ENCODE measurements at places on chromosomes 6 and 20.
A peak's percentile ranks its signal among the peaks of the same experiment; 100 is the strongest.

DNA sequence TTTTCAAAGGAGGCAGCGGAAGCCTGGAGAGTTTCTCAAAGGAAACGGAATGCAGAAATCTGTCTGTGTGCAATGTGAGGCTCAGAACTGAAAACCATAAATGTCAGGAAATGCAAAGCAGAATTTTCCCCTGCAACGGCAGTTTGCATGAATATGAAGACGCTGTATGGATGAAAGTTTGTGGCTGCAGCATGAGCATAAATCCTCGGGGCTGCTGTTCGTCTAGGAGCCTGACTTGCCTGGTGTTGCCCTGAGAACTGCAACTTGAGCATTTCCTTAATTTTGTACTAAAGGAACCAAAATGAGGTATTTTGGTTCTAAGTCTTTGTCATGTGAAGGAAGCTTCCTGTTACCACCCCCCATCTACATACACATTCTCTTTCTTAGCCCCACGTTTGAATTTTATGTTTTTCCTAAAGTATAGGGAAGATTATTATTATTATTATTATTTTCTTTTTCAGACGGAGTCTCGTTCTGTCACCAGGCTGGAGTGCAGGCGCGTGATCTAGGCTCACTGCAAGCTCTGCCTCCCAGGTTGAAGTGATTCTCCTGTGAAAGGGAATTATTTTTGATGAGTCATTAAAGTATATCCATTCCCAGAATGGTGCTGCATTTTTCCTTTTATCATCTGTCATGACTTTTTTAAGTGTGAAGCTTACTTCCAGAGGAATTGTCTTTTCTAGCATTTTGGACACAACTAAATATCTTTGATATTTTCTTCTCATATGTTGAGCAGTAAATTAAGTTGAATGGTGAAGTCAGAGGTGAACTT is 33.1 kb downstream of the MTHFD1L start:
- DNase-seq = no peak

DNA sequence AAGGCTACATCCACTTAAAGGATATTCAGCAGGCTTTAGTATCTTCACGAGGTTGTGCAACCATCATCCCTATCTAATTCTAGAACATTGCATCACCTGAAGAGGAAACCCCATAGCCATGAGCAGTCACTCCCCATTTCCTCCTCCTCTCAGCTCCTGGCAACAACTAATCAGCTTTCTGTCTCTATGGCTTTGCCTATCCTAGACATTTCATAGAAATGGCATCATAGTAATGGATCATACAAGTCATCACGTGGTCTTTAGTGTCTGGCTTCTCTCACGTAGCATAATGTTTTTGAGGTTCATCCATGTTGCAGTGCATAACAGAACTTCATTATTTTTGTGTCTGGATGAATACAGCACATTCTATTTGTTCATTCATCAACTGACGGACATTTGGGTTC is 20.5 kb downstream of the SNAI1 start:
- DNase-seq = peak; percentile 35

- peak; percentile 51 for DNase-seq
Measured at GRCh38 chr6:31083742-31084354, 28.5 kb downstream of the C6orf15 start.

DNA sequence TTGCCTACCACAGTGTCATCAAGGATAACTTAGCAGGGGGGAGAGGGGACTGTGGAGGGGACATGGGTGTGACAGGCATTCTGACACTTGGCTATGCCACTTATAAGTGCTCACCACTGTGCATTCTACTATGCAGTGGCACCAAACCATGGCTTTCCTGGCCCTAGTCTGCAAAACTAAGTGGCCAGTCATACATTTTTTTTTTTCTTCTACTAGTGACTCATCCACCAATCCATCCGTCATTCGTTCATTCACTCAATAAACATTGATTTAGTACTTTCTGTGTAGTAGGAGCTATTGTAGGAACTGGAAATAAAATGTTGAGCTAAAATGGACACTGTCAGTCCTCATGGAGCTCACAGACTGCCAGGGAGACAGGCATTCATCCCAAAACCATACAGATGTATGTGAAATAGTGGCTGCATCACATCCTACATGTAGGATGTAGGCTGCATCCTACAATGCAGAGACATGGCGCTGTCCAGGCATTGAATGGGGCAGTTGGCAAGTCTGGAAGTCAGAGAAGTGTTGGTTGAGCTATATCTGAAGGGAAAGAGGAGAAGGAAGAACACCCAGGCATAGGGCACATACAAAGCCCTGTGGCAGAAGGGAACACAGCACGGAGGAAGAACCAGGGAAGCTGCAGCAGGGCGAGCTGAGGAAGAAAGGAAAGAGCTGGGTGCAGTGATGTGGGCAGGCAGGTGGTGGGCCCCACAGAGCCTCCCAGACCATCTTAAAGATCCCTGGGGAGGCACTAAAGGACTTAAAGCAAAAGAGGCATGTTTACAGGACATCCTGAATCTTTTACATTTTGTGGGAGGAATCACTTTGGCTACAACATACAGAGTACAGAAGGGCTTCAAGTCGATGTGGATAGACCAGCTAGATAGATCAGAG is 224.4 kb downstream of the UST start:
- DNase-seq = peak; percentile 72

- peak; percentile 23 for DNase-seq
Measured at GRCh38 chr20:10476319-10476724, 41.2 kb downstream of the SLX4IP start.

GRCh38 chr6:45837541-45838200 is 178.0 kb downstream of the CLIC5 start:
- no peak for DNase-seq

DNA sequence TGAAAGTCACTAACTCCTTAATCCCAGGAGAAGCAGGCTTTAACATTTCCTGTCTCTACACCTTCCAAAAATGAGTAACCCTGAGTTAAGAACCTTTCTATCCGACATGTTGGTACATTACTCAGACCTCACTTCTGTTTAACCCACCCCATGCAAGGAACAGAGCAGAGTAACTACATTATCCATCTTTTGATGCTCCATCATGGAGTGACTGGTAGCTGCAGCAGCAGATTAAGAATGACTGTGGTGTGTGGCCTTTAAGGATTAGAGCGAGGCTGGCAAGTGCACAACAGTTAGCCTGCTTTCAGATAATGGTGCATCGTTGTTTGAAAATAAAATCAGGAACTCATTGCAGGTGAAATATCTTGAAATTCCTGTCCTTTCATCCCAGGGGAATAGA is 2.0 kb downstream of the TRAF3IP2 start:
- DNase-seq = no peak

DNA sequence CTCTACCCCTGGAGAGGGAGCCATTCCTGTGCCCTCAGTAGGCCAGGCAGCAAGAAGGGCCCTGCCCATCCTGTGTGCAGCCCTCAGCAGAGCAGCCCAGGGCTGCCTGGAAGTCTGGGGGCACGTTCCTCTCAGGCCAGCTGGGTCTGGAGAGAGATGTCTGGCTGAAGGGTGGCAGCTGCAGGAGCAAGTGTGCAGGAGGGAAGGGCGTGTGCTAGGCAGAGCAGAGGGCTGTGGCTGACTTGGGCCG is 62.7 kb downstream of the NOL4L start:
- peak; percentile 34 for DNase-seq

DNA sequence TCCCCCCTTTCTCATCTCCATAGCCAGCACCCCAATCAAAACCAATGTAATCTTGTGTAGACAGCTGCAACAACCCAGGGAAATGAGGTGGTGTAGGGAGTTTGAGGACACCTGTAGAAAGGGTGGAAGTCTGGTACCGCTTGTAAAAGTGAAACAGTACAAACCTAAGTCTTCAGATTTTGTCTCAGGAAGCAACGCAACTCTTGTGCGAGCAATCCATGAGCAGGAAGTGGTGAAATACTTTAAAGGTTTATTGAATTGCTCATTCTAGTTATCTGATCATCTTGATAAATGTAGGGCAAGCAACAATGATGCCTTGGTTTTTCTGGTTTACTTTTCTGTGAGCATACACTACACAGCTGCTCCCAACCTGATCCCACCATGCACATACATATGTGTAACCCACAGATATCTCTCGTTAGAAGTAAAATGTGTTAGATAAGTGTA is 71.1 kb upstream of the THEMIS start:
- no peak for DNase-seq

GRCh38 chr6:133594652-133595110 is 294.2 kb upstream of the TCF21 start:
- DNase-seq = no peak

DNA sequence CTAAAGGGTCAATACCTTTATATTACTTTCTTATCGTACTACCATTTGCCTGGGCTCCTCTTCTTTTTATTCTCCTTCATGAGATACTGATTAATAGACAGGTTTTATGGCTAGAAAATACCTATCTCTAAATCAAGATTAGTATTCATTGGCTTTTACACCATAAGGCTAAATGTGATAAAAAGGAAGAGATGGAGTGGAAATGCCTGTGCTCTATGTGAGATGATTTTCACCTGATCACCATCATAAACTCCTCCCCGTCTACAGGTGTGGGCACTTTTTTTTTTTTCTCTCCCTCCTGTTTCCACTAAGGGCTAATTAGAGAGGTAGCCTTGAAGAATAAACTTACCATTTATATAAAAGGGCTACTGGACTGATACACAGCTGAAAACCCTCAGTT is at the start of gene GLYATL3:
TSS of gene GLYATL3 (plus strand) at position 301 of the 400 bp plus-strand sequence. CDS start 12,068 bp downstream, outside the sequence.
- DNase-seq = peak; percentile 60

DNA sequence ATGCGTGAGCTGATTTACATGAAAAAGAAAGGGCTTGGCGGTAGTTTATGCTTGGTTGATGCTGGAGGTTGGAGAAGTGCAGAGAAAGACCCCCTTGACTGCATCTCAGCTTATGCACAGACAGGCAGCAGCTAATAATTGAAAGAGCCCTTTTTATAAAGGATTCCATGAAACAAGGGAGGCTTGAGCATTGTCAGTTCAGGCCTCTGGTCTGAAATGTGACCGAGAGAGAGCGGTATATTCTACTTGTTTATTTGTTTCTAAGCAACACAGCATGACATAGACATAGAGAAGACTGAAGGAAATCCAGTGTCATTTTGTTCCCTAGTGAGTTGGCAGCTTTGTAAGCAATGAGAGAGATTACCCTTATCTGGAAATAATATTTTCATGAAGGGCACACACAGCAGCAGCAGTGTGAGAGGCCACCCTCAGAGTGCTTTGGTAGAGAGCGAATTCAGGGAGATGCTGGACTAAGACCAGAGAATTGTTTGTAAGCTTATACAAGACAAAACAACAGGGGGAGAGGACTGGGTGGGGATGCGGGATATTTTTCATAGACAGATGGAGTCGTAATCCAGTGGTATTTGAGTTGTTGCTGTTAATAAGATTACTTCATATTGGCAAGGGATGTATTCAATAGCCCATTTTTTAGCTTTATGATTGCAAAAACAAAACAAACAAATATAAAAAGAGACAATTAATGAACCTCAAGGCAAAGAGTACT is 34.6 kb upstream of the LAMA2 start:
- DNase-seq = no peak
